ENCODE measurements at places on chromosomes 11 and 22.
A peak's percentile ranks its signal among the peaks of the same experiment; 100 is the strongest.

DNA sequence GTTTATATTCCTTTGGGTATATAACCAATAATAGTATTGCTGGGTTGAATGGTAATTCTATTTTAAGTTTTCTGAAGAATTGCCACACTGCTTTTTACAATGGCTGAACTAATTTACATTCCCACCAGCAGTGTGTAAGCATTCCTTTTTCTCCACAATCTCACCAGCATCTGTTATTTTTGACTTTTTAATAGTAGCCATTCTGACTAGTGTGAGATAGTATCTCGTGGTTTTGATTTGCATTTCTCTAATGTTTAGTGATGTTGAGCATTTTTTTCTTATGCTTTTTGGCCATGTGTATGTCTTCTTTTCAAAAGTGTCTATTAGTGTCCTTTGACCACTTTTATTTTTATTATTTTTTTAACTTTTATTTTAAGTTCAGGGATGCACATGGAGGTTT, 275.3 kb downstream of the METTL15 start:
- DNase-seq = no peak

- DNase-seq = no peak
These were observed 1.1 kb downstream of the MTA2 start for GRCh38 chr11:62600367-62601121.

DNA sequence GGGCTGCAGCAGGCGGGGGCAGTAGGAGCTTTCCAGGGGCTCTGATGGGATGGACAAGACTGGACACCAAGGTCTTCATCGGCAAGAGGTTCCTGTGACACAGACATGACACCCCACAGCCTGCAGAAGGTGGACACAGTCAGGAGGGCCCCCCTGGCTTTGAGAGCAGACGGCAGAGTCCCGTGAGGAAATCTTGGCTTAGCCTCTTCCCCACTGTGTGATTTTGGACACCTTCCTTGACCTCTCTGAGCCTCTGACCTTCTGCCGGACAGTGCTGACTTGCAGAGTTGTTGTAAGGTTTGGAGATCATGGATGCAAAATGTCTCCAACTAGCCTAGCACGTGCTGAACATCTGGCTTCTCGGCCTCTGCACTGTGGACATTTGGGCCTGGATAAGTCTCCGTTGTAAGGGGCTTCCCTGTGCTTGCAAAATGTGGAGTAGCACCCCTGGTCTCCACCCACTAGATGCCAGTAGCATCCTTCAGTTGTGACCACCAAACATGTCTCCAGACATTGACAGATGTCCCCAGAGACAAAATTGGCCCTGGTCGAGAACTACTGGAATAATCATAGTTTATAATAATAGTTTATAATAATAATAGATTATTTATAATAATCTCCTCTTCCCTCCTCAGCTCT, 54.6 kb downstream of the MCM5 start:
- DNase-seq = no peak

- DNase-seq = no peak
These were observed 128.2 kb downstream of the BRD1 start for GRCh38 chr22:49699476-49699875.

- DNase-seq = no peak
These were observed 31.2 kb upstream of the ETS1 start for GRCh38 chr11:128618603-128619002.

- DNase-seq = no peak
These were observed 144.7 kb downstream of the TTC17 start for GRCh38 chr11:43503417-43503816.

DNA sequence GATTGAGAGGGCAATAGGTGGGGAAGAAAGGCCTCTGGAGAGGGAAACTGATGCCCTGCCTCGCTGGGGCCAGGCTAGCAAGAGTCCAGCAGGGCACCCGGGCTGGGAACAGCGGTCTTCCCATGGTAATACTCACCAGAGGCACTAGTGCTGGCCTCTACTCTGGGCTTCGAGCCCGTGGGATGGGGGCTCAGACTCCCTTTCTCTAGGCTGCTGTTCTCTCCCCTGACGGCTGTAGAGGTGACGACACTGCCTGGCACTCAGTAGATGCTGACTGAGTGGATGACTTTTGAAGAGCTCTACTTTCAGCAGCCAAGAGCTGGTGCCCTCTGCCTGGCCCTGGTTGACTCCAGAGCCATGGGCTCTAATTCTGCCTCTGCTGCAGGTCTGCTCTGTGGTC, 818 bp upstream of the C1QTNF4 start:
- no peak for DNase-seq

DNA sequence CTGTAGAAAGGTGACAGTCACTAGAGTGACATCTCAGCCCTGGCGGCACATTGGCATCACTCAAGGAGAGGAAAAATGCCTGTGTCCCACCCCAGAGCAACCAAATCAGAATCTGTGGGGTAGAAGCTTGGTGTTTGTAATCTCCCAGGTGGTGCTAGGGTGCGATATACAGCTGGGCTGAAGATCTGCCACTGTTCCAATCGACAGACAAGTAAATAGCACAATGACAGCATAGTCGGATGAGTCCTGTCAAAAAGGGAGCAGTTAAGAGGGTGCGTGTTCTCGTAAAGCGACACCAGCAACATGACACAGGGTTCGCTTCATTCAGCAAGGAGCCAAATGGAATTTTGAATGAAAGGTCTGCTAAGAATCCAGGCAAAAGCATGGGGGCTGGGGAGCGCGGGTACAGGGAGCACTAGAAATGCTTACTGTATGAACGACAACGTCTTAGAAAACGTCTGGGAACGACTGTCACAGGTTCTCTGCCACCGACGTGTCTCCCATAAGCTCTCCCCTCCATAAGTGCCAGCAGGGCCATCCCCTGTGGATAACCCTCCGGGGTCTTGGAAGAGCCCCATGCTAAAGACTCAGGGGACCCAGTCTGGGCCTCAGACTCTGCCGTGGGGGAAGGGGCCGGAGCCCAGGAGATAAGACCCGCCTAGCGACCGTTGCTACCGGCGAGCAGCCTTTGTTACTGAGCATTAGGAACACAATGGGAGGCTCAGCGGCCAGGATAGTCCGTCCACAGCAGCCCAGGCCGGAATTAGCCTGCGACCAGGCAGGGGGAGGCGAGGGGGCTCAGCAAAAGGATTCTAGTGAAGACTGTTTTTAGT, 20.8 kb downstream of the ADA2 start:
- peak; percentile 50 for DNase-seq

- DNase-seq = no peak
These were observed 7.4 kb downstream of the UPB1 start for GRCh38 chr22:24502541-24502940.

GRCh38 chr22:43400449-43400848, 11.4 kb upstream of the MPPED1 start:
- no peak for DNase-seq

- no peak for DNase-seq
These were observed 40.9 kb downstream of the EXT2 start for GRCh38 chr11:44136176-44136945.

GRCh38 chr22:44566911-44567310, 68.9 kb upstream of the RTL6 start:
- peak; percentile 74 for DNase-seq

GRCh38 chr22:46078241-46079092, 71.9 kb upstream of the PPARA start:
- peak; percentile 77 for DNase-seq

DNA sequence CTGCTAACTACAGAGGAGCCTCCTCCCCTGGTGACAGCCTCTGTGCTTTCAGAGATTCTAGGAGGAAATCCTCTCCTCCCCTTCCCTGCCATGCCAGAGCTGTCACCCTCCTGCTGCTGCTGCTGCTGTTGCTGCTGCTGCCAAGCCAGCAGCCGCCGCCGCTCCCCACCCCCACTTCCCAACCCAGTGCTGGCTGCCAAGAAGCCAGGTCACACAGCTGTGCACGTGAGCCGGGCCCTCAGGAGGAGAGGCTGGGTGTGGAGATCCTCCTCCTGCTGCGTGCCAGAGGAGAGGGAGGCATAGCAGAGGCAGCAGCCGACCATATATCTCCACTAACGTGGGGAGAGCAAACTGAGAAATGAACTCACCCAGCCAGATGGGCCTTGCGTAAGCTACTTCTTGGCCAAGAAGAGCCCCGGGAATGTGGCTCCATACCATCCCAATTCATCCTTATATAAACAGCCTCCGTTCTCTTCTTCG, 12.4 kb downstream of the CRY2 start:
- peak; percentile 93 for DNase-seq

- DNase-seq = no peak
These were observed 33.3 kb upstream of the CCDC81 start for GRCh38 chr11:86341382-86341781.
